Stomach (tissue), 19 donors: ENCODE measurements at places on chromosomes 2 and 18. TPM values are rescaled to one million over a fixed set of nuclear protein-coding genes. Genes with fewer than 3 reads are reported as not detected.

C1QL2 gene
- total RNA-seq = not detected

ANKRD23 gene
- total RNA-seq = 3.6 TPM

DYNC1I2 gene
- total RNA-seq = 78.4 TPM

ACKR3 gene
- 24.6 TPM for total RNA-seq

EVX2 gene
- total RNA-seq = not detected

PSMA8 gene
- not detected for total RNA-seq

ATP6V1B1 gene
- not detected for total RNA-seq

PELI1 gene
- total RNA-seq = 60.8 TPM

FAM136A gene
- 37.1 TPM for total RNA-seq

IGFBP2 gene
- total RNA-seq = 307 TPM

- H3K4me1 ChIP-seq = peaks cover 1% of the 10 kb centered on the region
- peak overlapping the region; percentile 9 for H3K27ac ChIP-seq
- no peak for DNase-seq
- no peak overlapping the region for H3K4me3 ChIP-seq
- no peaks in the 10 kb centered on the region for H3K36me3 ChIP-seq
These were observed 20.8 kb downstream of the BAZ2B start for GRCh38 chr2:159595410-159596046.

DNA sequence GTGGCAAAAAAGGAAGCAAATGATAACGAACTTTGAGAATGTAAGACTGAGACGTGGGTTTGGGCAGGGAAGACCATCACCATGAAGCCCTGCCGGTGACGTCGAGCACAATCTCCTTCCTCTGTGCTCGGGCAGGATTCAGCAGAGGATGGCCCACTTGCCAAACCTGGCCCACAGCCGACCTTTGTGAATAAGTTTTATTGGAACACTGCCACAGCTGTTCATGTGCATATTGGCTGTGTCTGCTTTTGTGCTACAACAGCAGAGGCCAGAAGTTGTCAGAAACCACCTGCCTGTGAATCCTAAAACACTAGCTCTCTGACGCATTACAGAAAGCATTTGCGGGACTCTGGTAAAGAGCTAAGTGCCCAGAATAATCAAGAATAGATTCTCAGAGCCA, 223.9 kb downstream of the MYT1L start:
- no peaks in the 10 kb centered on the region for H3K4me1 ChIP-seq
- H3K27ac ChIP-seq = no peak overlapping the region
- no peak overlapping the region for H3K4me3 ChIP-seq
- H3K36me3 ChIP-seq = no peaks in the 10 kb centered on the region
- no peaks in the 10 kb centered on the region for H3K27me3 ChIP-seq

DNA sequence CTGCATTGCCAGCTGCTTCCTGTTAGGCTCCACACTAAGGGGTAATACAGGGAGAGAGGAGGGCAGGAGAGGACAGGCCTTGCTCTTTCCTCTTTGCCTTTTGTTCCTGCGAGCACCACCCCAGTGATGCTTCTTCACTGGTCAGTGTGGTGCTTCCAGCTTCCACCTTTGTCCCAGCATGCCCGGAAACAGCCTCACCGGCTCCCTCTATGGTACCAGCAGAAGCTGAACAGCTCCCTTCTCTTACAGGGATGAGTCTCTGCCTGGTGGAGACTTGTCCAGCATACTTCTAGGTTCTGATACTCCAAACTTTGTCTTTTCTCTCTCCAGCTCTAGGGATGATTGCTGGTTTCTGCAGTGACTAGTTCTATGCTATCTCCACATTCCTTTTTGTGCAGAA, 413.3 kb downstream of the TSN start:
- no peaks in the 10 kb centered on the region for H3K4me1 ChIP-seq
- H3K36me3 ChIP-seq = no peaks in the 10 kb centered on the region
- no peak overlapping the region for H3K4me3 ChIP-seq
- no peak for DNase-seq

DNA sequence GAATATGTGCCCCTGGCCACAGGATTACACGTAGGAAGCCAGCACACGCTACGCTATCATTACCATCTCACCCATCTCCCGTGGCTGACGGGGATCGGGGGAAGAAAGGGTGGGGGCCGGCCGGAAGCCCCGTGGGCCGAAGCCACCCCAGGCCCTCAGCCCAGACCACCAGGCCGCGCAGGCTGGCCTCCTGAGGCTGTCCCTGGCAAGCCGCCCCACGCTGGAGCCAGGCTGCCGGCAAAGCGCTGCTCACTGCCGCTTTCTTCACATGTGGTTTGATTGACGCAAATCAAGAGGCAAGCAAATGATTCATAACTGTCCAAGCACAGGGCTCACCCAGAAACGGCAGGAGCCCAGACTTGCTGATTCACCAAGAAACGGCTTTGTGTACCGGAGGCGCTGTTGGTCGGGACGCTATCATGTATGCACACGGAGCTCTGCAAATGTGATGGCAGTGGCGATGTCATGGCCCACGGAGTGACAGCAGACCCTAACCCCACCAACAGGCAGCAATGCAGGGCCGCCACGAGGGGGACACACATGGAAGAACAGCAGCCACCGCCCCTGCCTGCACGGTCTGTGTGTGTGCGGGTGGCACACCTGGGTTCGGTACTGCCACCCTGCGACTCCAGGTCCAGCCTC, 125.7 kb downstream of the HDAC4 start:
- H3K4me3 ChIP-seq = peak overlapping the region; percentile 2
- H3K27me3 ChIP-seq = no peaks in the 10 kb centered on the region
- peak; percentile 80 for DNase-seq
- H3K36me3 ChIP-seq = no peaks in the 10 kb centered on the region
- H3K27ac ChIP-seq = peak overlapping the region; percentile 77

GRCh38 chr2:232448304-232448690, 7.7 kb upstream of the ALPI start:
- no peak for DNase-seq
- no peaks in the 10 kb centered on the region for H3K36me3 ChIP-seq
- H3K27ac ChIP-seq = no peak overlapping the region
- H3K27me3 ChIP-seq = no peaks in the 10 kb centered on the region
- no peak overlapping the region for H3K4me3 ChIP-seq
- H3K4me1 ChIP-seq = no peaks in the 10 kb centered on the region

GRCh38 chr2:61017556-61018317, at the start of the genes PEX13 and PUS10:
TSS of gene PEX13 (plus strand) at chr2:61017720. CDS start at chr2:61017760, 40 bp downstream.
TSS of gene PUS10 (minus strand) at chr2:61018255. CDS start at chr2:61011890, 6,365 bp downstream.
- peak within 1 kb of the TSS; percentile 94 for H3K27ac ChIP-seq
- H3K27me3 ChIP-seq = no peaks in the 10 kb centered on the region
- peaks cover 13% of the 10 kb centered on the region for H3K36me3 ChIP-seq
- DNase-seq = peak; percentile 80
- H3K4me1 ChIP-seq = peaks cover 20% of the 10 kb centered on the region
- H3K4me3 ChIP-seq = peak within 1 kb of the TSS; percentile 94

DNA sequence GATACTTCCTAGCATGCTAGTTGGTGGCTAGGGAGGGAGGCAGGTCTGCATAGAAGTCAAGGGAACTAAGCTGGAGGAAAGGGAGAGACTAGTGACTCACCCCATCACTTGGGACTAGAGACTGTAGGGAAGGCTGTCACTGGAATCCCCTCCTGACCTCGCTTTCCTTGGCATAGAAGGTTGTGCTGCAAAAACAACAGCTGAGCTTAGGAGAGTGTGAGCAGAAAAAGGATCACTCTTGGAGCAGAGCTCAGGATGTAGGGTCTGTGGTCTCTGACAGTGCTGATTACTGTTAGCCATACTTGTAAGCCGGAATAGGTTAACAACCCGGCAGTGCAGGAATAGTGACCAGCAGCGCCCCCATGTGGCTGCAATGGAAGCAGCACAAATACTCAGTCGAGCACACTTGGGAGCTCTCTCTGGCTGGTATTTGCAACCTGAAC, 66.9 kb upstream of the SMAD2 start:
- H3K27me3 ChIP-seq = no peaks in the 10 kb centered on the region
- H3K4me3 ChIP-seq = no peak overlapping the region
- no peaks in the 10 kb centered on the region for H3K4me1 ChIP-seq

GRCh38 chr18:31401156-31402025, 24.8 kb downstream of the DSG4 start:
- no peak overlapping the region for H3K4me3 ChIP-seq
- DNase-seq = peak; percentile 50
- H3K27ac ChIP-seq = no peak overlapping the region

GRCh38 chr2:160510617-160511016, 17.0 kb upstream of the RBMS1 start:
- H3K4me1 ChIP-seq = no peaks in the 10 kb centered on the region
- H3K27me3 ChIP-seq = no peaks in the 10 kb centered on the region
- no peak for DNase-seq
- no peak overlapping the region for H3K27ac ChIP-seq

GRCh38 chr2:241161646-241162281, 11.5 kb downstream of the PPP1R7 start:
- peak overlapping the region; percentile 57 for H3K27ac ChIP-seq
- no peaks in the 10 kb centered on the region for H3K27me3 ChIP-seq
- DNase-seq = peak; percentile 12
- no peaks in the 10 kb centered on the region for H3K4me1 ChIP-seq
- no peak overlapping the region for H3K4me3 ChIP-seq

DNA sequence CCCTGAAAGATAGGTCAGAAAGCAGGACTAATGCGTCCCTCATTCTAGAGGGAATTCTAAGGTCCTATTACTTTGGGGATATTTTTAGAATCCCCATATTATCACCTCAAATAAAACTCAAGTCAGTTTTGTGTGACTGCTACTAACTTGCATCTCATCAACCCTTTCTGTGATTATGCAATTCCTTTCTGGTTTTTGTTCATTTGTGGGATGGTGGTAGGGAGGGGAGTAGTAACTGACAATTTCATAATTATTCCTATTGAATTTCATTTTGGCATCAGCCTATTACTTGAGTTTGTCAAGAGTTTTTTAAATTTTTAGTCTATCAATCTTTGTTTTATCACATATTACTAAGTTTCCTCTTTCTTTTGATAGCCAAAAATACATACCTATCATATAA, 28.4 kb upstream of the TANK start:
- no peak for DNase-seq
- H3K4me3 ChIP-seq = no peak overlapping the region
- H3K27ac ChIP-seq = no peak overlapping the region
- H3K36me3 ChIP-seq = no peaks in the 10 kb centered on the region
- H3K4me1 ChIP-seq = peaks cover 25% of the 10 kb centered on the region

GRCh38 chr2:127437056-127437455, 18.8 kb downstream of the PROC start:
- H3K27ac ChIP-seq = no peak overlapping the region
- no peaks in the 10 kb centered on the region for H3K36me3 ChIP-seq
- no peak for DNase-seq
- peaks cover 12% of the 10 kb centered on the region for H3K4me1 ChIP-seq
- no peaks in the 10 kb centered on the region for H3K27me3 ChIP-seq

- H3K27ac ChIP-seq = no peak overlapping the region
- no peak overlapping the region for H3K4me3 ChIP-seq
- no peaks in the 10 kb centered on the region for H3K4me1 ChIP-seq
- peak; percentile 93 for DNase-seq
These were observed 29.5 kb downstream of the PAX8 start for GRCh38 chr2:113248997-113249770.

DNA sequence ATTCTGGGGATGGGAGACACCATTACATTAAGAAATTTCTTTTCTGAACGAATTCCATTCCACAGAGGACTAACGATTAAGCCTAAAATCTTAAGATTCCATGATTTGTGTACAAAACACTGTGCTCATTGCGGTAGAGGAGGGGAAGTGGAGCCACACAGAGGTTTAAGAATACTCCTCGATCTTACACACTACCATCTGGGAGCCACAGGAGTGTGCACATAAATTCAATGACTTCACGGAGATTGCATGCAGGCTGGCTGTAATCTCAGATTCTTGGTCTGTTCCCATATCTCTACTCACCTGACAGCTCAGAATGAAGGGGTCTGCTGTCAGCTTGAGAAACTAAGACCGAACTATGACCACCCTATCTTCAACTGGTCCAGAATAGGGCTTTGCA, 762 bp downstream of the VPS4B start:
- no peak for DNase-seq
- peaks cover 51% of the 10 kb centered on the region for H3K4me1 ChIP-seq
- peak overlapping the region; percentile 90 for H3K4me3 ChIP-seq
- H3K36me3 ChIP-seq = peaks cover 39% of the 10 kb centered on the region
- no peaks in the 10 kb centered on the region for H3K27me3 ChIP-seq
- peak overlapping the region; percentile 94 for H3K27ac ChIP-seq

GRCh38 chr2:111523009-111523408, 361.0 kb downstream of the ANAPC1 start:
- DNase-seq = no peak
- H3K27ac ChIP-seq = no peak overlapping the region
- H3K4me1 ChIP-seq = peaks cover 14% of the 10 kb centered on the region
- H3K27me3 ChIP-seq = no peaks in the 10 kb centered on the region
- no peak overlapping the region for H3K4me3 ChIP-seq

DNA sequence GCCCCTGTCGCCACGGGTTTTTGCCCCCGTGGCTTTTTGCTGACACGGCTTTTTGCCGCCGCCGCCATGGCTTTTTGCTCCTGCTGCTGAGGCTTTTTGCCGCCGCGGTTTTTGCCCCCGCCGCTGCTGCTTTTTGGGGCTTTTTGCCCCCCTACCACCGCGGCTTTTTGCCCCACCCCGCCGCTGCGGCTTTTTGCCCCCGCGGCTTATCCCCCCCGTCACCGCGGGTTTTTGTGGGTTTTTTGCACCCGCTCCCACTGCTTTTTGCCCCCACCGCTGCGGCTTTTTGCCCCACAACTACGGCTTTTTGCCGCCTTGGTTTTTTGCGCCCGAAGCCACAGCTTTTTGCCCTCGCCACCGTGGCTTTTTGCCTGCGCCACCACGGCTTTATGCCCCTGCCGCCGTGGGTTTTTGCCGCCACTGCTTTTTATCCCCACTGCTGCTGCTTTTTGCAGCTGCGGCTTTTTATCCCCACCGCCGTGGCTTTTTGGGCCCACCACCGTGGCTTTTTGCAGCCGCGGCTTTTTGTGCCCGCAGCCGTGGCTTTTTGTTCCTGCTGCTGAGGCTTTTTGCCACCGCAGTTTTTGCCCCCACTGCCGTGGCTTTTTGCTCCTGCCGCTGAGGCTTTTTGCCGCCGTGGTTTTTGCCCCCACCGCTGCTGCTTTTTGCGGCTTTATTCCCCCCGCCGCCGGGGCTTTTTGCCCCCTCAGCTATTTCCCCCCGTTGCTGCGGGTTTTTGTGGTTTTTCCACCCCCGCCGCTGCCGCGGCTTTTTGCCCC, 2798.0 kb upstream of the TEKT4 start:
- H3K4me1 ChIP-seq = no peaks in the 10 kb centered on the region
- H3K27ac ChIP-seq = no peak overlapping the region
- H3K4me3 ChIP-seq = no peak overlapping the region

DNA sequence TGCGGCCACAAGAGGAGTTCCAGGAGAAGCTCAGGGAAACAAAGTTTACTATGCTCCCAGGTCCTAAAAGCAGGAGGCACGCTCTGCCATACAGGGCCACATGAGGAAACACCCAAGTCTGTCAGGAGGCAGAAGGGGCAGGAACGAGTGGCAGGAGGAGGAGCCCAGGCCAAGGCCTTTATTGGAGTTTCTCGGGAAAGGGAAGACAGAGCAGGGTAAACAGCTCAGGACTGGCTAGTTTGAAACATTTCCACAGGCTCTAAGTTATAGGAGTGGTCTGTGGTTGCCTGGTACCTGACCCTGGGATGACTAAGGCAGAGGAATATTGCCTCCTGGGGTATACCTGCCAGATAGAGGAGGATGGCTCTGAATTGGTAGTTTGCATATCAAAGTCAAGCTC, 3.7 kb upstream of the ZNF638 start:
- no peaks in the 10 kb centered on the region for H3K27me3 ChIP-seq
- no peaks in the 10 kb centered on the region for H3K36me3 ChIP-seq
- H3K27ac ChIP-seq = no peak overlapping the region
